T-helper 17 cell (primary cell): ENCODE measurements at places on chromosomes 7 and 10.

GRCh38 chr7:45114926-45115325 is 3.4 kb upstream of the TBRG4 start:
- peaks cover 27% of the 10 kb centered on the region for H3K4me1 ChIP-seq
- H3K4me3 ChIP-seq: no peak overlapping the region
- H3K27me3 ChIP-seq: peaks cover 7% of the 10 kb centered on the region

DNA sequence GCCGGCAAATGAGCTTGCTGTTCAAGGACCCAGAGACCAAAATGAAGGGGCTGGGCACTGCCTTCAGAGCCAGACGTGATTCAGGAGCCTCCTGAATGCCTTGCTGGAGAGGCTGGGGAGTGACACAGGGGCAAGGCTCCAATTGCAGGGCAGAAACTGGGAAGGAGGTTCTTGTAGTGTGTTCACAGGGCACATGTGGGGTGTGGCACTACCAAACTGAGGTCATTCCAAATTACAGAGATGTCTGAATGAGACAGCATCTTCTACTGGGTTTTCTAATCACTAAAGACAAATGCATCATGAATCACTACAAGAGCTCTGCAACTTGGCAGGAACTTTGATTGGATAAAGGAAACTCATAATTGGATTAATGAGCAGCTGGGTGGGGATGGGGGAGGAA is 17.8 kb downstream of the CRTAC1 start:
- no peak for DNase-seq
- H3K36me3 ChIP-seq: peaks cover 5% of the 10 kb centered on the region
- peaks cover 85% of the 10 kb centered on the region for H3K27me3 ChIP-seq
- no peak overlapping the region for H3K4me3 ChIP-seq
- no peak overlapping the region for H3K27ac ChIP-seq

GRCh38 chr10:101716891-101717659 is 22.1 kb upstream of the FBXW4 start:
- H3K36me3 ChIP-seq: no peaks in the 10 kb centered on the region
- no peak overlapping the region for H3K4me3 ChIP-seq
- peak overlapping the region; percentile 84 for H3K27ac ChIP-seq
- peaks cover 9% of the 10 kb centered on the region for H3K4me1 ChIP-seq
- H3K27me3 ChIP-seq: peaks cover 18% of the 10 kb centered on the region

GRCh38 chr10:25811052-25811685 is 122.9 kb upstream of the MYO3A start:
- H3K27me3 ChIP-seq: no peaks in the 10 kb centered on the region
- H3K4me1 ChIP-seq: no peaks in the 10 kb centered on the region
- H3K36me3 ChIP-seq: no peaks in the 10 kb centered on the region
- DNase-seq: no peak
- no peak overlapping the region for H3K4me3 ChIP-seq
- H3K27ac ChIP-seq: no peak overlapping the region
